H7 (cell line): ENCODE measurements at places on chromosomes 2 and 18.
A peak's percentile ranks its signal among the peaks of the same experiment; 100 is the strongest.

- DNase-seq, result no peak
Measured at GRCh38 chr18:45654677-45655076, 39.4 kb downstream of the SLC14A2 start.

GRCh38 chr2:24618680-24619079 is 127.6 kb downstream of the NCOA1 start:
- DNase-seq, result no peak

GRCh38 chr2:10075571-10076209 is 4.5 kb downstream of the CYS1 start:
- DNase-seq, result no peak

GRCh38 chr2:160918906-160919503 is 241.2 kb upstream of the TANK start:
- peak; percentile 54 for DNase-seq

DNA sequence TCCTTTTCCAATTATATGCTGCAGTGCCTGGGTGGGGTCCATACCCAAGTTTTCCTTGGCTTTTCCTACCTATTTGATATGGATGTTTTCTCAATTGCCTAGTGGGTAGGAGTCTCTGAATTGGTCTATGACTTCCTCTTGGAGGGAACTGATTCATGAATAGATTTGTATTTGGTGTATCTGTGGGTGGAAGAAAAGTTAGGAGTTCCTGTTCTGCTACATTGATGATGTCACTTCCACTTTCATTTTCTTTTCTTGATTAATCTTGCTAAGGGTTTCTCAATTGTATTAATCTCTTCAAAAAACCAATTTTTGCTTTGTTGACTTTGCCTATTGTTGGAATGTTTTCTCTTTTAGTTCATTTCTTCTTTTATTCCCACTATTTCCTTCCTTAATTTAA is 37.4 kb upstream of the SLC9A2 start:
- DNase-seq, result no peak
